ENCODE measurements at places on chromosomes 2 and 18.

GRCh38 chr2:189558516-189559272 is 21.9 kb downstream of the SLC40A1 start:
- DNase-seq, result no peak

DNA sequence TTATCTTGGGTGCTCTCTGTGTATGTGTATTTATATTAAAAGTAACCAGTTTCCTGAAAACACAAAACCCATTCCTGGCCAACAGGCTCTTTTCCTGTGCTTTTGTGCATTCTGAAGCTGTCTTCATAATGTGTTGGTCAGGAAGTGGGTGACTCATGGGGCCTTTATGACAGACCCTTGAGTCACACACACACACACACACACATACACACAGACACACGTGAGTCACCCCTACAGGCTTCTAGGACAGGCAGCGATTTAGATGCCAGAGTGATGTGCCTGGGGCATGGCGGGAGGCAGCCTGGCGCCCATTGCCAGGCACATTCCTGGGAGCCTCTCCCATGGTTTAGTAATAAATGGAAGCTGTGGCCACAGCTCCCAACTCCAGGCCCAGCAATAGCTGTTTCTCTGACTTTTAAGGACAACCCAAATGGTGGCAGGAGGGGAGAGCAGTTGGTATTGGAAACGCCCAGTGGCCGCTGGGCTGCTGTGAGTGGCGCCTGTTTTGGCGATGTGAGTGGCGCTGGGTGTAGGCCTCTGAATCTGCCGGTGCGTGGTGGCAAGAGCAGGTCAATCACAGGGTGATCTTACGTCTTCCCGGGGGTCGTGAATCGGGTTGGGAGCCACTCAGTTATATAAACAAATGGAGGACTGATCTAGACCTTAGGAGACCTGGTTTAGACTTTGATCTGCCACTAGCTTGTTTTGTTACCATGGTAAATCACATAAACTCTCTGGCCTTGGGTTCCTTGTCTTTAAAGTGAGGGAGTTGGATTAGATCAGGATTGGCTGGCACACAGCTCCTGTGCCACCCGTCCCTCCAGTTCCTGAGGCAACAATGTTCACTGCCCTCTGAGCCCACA is 150.7 kb upstream of the DLX2 start:
- DNase-seq, result peak; percentile 71

- DNase-seq, result no peak
These were observed 60.9 kb upstream of the MGAT5 start for GRCh38 chr2:134193006-134193405.

DNA sequence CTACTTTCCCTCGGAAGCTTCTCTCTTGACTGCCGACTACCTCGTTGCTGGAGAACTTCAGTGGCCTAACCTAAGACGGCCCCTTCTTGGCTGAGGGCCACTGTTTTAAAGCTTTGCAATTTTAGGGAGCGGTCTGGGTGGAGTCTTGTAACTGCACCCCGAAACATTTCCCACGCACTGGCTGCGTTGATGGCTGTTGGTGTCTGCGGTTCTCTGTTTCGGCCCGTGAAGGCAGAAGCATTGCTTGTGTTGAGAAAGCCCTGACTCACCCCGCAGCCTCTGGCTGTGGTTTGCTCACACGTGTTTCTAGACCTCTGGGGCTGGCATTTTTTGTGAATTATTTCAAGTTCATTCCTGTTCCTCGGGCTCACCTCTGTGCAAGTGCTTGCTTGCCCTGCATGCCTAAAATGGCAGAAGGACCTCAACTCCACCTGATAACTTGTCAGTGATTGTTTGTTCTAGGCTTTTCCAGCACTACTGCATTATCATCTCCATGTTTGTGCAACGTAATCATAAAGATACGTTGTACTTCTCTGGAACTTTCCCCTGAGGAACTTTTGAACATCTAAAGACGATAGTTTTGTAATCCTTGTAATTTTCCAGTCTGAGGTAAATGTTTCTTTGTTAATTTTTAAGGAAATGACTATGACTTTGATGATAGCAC is 94.2 kb upstream of the DLX2 start:
- no peak for DNase-seq

GRCh38 chr2:235418918-235419317 is 74.9 kb upstream of the AGAP1 start:
- no peak for DNase-seq

DNA sequence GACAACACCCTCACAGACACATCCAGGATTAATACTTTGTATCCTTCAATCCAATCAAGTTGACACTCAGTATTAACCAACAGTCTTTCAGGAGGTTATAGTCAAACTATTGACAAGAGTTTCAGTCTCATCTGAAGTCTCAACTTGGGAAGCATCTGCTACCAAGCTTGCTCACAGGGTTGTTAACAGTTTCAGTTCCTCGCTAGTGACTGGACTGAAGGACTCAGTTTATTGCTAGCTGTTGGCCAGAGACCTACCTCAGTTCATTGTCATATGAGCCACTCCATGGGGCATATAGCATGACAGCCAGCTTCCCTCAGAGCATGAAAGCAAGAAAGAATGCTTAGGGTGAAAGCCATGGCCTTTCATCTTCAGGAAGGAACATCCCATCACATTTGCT is 228.6 kb downstream of the EPHA4 start:
- no peak for DNase-seq

- no peak for DNase-seq
These were observed 87.0 kb upstream of the TMEM200C start for GRCh38 chr18:5982332-5982731.

DNA sequence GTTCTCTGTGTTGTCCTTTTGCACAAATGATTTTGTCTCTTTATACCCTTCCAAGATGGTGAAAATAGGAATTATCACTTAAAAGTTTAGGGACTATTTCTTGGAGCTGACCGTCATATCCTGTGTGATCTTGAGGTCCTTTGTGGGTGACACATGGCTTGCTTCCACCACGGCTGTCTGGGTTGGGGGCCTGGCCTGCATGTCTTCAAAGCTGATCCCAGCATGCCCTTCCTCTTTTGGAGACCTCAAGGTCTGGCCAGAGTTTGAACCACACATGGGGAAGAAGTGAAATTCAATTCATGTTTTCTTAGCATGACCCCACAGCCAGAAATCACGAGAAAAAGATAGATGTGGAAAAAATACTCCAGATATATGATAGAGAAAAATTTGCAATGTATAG is 14.0 kb downstream of the SFTPB start:
- DNase-seq, result no peak

DNA sequence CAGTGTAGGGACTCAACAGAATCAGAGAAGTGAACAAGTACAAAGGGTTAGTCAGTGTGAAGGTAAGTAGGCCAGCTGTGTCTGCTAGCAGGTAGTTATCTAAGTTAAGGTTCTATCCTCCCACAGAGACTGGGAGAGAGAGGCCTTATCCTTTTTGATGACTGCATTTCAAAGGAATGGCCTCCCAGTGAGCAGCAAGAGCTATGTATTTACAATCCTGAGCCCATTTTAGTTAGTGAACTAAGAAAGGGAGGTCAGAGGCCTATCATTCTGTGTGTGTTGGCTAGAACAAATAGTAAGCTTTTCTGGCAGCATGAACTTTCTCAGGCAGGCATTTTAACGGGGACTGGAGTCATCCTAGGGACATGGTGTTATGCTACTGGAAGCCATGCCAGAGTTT is 182.9 kb downstream of the VWC2L start:
- no peak for DNase-seq

DNA sequence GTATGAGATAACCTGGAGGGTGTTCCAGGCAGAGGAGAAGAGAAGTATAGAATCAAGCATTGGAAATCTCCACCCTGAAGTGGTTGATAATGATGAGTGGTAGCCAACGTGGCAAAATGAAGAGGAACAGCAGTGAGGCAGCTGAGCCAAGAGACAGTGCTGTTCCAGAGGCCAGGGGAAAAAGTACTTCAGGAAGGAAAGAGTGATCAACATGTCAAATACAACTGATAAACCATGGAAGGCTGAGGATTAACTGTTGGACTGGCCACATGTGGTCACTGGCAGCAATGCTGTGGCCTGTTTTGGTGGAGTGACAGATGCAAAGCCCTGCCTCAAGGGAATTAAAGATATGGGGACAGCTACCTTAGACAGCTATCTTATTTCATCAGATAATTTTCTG is 51.9 kb upstream of the RMP24 start:
- no peak for DNase-seq

DNA sequence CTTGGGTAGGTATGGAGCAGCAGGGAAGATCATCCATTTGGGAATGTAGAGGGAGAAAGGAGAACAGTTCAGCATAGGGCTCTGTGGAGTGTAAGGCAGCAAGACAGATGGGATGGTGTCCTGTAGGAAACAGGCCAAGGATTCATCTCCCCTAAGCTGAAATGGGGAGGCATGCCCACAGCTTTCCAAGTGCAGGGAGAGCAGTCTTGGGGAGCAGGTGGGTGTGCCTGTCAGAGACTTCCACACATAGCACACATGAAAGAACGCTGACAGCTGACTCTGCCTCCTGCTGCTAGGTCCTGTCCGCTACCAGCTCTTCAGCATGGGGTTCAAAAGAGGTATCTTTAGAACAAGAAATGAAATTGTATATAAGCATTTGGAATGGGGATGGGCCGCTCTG is 9.0 kb downstream of the SETBP1 start:
- no peak for DNase-seq

All from omental fat pad (tissue), 4 donors.